ENCODE measurements at places on chromosomes 1 and 21.

- no peak for DNase-seq
Observed at GRCh38 chr1:227728059-227728891, 6.8 kb downstream of the JMJD4 start.

DNA sequence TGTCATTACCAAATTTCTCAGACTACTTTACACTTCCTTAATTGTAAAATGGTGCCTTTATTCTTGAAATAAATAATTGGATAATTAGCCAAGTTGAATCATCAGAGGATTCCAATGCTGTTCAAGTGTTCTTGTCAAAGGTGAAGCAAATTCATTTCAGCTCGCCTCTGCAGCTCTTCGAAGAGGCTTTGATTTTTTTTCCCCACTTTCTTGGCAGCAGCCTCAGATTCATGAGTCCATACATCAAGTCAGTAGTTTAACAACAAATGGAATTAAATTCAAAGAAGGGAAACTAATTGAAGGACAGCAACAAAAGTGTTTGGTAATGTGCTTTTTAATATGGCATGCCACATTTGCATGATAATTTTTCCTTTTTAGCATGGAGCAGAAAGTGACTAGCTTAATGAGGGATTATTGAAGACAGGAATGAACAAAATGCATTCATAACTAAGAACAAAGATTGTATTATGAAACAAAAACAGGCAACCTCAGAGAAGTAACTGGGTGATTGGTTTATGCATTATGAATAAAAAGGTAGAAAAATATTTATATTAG, 239.0 kb downstream of the USH2A start:
- no peak for DNase-seq

GRCh38 chr1:48746906-48747305, 29.8 kb downstream of the BEND5 start:
- DNase-seq, result no peak

DNA sequence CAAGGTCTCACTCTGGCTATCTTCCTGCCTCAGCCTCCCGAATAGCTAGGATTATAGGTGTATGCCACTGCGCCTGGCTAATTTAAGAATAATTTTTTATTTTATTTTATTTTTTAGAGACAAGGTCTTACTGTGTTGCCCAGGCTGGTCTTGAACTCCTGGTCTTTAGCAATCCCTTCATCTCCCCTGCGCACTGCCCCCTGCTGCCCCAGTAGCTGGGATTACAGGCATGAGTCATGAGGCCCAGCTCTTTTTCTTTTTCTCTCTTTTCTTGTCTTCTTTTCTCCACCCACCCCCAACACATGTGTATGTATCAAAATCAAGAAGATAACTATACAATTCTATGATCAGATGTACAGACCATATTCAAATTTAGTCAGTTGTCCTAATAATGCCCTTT, 87.2 kb downstream of the PEX14 start:
- no peak for DNase-seq

DNA sequence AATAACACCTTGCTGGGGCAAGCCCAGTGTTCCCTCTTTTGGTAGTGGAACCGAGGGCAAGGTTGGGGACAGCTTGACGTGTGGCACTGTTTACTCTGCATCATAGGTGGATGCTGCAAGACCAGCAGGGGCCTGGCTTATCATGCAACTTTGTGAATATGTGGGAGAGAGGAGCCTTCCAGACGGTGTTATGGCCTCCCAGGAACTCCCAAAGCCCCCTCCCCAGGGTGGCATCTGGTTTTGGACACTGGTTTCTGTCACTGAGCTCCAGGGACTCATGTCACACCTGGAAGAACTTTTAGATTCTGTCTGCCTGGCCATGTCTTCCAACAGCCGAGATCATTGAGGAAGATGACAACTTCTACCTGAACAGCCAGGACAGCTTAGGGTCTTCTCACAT, 1.4 kb upstream of the TLR5 start:
- no peak for DNase-seq

DNA sequence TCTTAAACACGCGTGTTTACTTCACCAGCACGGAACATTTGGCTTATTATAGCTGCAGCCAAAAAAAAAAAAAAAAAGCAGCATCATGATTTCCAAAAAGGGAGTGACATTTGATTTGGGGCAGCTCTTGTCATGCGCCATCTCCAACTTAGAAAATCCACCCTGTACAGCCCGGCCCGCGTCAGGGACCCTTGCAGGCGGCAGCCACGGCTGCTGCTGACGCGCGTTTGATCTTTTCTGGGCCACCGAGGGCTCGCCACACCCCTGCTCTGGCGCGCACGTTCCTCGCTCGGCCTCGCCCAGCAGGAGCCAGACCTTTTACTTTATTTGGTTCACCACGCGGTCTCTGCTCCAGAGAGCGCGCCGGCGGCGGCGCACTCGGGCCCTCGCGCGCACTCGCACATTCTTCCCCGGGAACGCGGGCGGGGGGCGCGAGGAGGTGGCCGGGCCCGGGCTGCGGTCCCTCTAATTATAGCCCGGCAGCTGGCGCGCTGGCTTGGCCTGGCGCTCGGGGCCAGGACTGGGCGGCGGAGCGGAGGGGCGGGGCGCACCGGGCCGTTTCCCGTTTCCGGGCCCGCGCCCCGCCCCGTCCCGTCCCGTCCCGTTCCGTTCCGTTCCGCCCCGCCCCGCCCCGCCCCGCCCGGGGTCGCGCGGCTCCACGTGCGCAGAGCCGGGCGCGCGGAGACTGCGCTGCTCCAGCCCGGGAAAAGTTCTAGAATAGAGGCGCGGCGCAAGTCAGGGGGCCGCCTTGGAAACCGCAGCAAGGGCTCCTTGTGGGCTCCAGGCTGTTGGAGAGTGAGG, 10.2 kb downstream of the IRF2BP2 start:
- peak; percentile 90 for DNase-seq

- DNase-seq, result no peak
Observed at GRCh38 chr1:22365331-22366295, 86.0 kb upstream of the ZBTB40 start.

DNA sequence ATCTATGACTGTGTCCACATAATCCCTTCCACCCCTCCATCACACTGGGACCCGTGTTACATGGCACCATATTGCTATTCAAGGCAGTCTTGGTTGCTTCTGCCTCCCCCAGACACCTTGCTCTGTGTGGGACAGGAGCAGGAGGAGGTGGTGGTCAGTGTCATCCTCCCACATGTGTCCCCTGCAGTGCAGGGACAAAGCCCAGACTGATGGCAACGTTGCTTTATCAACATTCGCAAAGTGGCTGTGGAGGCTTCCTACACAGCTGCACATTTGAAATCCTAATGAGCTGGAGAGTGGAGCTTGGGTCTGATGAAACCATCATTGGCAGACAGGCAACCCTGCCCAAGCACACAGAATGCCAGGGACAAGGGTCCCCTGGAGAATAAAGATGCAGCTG, 26.2 kb downstream of the TRIM67 start:
- peak; percentile 52 for DNase-seq

GRCh38 chr1:229759037-229759435, 133.0 kb downstream of the URB2 start:
- DNase-seq, result no peak

- no peak for DNase-seq
Observed at GRCh38 chr21:35014302-35015041, 34.6 kb downstream of the RUNX1 start.

DNA sequence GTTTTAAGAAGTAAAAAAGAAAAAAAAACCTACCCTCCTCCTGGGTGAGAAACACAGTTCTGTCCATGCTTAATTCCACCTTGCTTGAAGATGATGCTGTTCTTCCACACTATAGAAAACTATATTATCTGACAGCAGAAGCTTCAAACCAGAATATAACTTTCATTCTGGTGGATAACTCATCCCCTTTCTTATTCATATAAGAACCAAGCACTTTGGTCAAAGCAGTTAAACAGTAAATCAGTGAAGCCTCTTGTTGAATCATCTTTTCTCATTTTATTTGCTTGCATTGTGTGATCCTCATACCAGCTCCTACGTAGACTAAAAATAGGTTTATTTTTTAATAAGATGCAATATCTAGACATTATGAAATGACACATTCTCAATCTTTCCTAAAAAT, 36.7 kb upstream of the PRDX6 start:
- DNase-seq, result no peak

All from putamen (tissue), 1 donor.